ENCODE measurements at places on chromosomes 3 and 15.

DNA sequence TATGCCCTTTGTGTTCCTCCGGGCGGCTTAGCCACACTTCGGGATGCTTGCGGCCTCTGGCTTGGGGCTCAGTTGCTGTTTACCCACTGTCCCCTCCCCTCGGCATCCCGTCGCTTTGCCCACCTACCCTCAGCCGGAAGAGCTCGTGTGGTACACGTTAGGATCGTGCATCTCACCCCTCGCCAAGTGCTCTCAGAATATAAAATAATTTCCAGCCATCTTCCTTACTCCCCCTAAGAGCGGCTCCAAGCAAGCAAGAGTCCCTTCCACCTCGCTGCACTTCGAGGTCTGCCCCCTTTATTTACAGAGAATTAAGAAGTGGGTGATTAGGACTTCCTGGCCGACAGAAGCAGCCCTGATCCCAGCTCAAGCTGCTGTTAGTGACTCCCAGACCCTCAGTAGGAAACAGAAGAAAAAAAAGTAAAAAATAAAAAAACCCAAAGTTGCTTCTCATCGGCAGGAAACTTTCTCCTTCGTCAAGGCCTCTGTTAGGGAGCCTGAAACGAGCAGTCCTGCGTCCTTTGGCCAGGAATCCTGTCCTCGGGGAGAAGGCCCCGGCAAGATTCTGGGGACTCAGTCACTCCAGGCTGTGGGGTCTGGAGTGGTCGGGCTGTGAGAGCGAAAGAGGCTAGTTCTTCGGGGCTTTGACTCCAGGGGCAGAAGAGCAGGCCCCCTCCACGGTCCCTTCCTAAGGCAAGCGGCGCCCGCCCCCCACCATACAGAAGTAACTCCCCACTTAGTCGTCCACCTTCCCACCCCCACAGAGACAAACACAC is 3.0 kb downstream of the MEIS2 start:
- DNase-seq, result no peak

- DNase-seq, result no peak
These were observed 375.6 kb upstream of the CCDC54 start for GRCh38 chr3:107001635-107002034.

- DNase-seq, result no peak
These were observed 85.0 kb downstream of the MECOM start for GRCh38 chr3:169578381-169579024.

GRCh38 chr3:131277836-131278497 is 103.6 kb upstream of the NUDT16 start:
- DNase-seq, result no peak

DNA sequence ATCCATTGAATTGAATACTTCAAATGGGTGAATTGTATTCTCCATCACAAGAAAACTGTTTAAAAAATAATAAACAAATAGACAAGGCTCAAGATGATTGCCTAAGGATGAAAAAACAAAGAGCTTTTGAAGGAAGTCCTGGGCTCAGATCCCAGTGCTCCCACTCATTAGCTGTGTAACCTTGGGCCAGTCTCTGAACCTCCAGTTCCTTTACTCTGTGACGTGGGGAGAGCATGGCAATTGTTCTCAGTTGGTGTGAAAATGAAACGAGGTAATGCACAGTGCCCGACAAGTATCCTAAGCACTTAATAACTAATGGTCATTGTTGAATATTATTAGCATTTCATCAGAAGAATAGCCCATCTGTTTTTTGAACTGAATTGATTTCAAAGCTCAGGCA is 40.7 kb downstream of the TNIK start:
- DNase-seq, result no peak

DNA sequence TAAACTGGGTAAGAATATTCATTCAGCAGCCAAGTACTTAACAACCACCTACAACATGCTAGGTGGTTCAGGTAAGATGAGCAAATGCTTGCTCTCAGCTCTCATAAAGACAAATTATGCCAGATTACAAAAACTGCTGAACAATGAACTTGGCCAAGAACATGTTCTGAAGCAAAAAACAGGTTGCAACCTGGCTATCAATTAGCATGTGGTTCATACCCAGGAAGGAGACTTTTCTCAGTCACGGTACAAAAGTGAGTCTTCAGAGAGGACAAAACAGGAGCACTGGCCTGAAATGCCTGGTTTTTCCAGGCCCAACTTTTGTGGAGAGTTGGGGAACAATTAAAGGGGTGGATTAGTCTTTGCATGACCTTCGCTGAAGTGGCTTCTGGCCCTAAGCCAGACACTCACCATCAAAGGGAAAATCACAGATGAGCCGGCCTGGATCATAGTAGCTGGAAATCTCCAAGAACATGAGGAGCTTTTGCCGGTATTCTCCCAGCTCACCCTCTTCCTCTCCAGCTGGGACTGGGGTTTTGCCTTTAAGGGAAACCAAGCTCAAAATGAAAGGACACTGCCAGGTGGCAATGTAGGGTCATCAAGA is 7.6 kb upstream of the PLA2G4F start:
- DNase-seq, result no peak

GRCh38 chr3:184781801-184782200 is 30.2 kb upstream of the VPS8 start:
- DNase-seq, result no peak

DNA sequence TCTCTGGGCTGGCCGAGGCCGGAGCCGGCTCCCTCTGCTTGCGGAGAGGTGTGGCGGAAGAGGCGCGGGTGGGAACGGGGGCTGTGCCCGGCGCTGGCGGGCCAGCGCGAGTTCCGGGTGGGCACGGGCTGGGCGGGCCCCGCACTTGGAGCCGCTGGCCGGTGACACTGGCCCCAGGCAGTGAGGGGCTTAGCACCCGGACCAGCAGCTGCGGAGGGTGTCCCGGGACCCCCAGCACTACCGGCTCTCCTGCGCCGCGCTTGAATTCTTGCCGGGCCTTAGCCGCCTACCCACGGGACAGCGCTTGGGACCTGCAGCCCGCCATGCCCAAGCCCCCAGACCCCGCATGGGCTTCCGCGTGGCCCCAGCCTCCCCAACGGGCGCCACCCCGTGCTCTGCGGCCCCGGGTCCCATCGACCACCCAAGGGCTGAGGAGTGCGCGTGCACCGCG is 736.3 kb upstream of the ARRDC4 start:
- no peak for DNase-seq

DNA sequence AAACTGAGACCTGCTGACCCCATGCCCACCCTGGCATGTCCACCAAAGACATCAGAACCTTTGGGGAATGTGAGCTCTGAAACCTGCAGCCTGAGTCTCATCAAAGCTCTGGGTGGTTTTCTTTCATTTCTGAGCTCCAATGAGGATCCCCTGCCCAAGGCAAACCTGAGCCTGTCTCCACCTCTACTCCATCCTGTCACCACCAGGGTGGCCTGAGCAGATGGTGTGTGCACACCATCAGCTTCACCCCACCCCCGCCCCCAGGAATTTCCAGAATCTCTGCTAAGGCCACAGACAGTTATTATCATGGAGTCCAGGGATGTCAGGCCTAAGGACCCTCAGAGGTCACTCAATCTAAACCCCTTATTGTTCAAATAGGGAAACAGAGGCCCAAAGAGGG is 1.3 kb downstream of the XIRP1 start:
- no peak for DNase-seq

- no peak for DNase-seq
These were observed 293.1 kb downstream of the SV2B start for GRCh38 chr15:91393186-91393585.

DNA sequence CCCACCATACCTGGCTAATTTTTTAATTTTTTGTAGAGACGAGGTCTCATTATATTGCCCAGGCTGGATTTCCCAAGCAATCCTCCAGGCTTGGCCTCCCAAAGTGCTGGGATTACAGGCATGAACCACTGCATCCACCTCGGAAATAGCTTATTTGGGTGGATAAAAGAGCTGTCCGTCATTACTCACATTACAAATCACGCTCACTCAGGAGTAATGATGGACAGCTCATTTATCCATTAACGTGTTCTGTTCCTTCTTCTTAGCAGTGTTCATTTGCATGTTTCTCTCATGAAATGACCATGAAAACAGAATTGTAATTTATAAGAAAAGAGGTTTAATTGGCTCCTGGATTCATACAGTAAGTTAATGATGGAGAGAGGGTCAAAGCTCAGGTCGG is 9.8 kb downstream of the SV2B start:
- no peak for DNase-seq

DNA sequence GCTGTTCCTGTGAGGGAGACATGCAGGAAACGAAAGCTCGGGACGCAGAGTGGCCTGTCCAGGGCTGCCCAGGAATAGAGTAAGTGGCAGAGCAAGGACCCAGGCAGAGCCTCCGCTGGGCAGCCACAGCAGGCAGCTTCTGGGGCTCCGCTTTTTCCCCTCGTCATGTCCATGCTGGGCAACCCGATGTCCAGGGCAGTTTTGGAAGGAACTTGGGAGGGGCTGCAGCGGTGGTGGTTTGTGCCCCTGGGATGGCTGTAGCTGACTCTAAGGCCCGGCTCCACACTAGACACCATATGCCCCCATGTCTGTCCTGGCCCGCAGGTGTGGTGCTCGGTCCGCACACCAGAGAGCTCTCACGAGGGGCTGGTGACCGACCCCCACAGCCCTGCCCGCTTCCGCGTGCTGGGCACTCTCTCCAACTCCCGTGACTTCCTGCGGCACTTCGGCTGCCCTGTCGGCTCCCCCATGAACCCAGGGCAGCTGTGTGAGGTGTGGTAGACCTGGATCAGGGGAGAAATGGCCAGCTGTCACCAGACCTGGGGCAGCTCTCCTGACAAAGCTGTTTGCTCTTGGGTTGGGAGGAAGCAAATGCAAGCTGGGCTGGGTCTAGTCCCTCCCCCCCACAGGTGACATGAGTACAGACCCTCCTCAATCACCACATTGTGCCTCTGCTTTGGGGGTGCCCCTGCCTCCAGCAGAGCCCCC is 7.1 kb upstream of the PSMD2 start:
- no peak for DNase-seq

- DNase-seq, result no peak
These were observed 370.9 kb downstream of the GABRG3 start for GRCh38 chr15:27341780-27342343.

- no peak for DNase-seq
These were observed 212.3 kb upstream of the LRRFIP2 start for GRCh38 chr3:37386627-37387230.

GRCh38 chr3:112980080-112980479 is 5.2 kb upstream of the CD200R1 start:
- no peak for DNase-seq

Measured in NK-92 treated with Interleukin-12 subunit alpha and Interleukin-12 subunit beta, amount 100 ng/mL, for 24 hours (cell line).